ENCODE measurements at places on chromosomes 7 and 10.
A peak's percentile ranks its signal among the peaks of the same experiment; 100 is the strongest.

DNA sequence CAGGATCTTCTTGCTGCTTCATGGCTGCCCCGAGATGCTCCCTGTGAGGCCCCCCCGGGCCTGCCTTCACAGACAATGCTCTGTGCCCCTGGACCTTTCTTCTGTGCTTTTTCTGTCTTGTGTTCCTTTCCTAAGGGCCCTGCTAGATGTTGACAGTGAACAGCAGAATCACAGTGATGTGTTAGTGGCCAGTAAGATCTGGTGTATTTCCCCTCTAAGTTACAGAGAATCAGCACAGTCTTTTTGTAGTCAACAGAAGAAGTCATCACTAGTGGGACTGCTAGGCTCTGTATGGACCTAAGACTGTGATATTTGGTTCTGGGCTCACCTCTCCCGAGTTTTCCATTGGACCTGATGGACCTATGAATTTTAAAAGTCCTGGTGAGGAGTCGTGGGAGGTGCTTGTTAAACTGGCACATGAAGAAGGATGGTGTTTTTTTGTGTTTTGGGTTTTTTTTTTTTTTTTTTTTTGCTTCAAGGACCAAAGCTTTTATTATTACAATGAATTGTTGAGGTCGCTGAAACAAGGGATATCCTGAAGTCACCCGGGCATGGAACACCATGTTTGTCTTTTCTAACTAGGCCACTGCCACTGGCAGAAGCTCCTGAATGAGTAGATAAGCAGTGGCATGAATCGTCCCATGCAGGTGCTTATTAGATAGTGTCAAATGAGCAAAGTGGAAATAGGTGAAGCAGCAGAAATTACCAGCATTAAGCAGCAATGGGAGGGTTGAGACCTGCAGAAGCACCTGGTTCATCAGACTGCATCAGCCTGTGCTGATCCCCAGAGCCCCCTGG, 194.8 kb downstream of the CELF2 start:
- DNase-seq: no peak

DNA sequence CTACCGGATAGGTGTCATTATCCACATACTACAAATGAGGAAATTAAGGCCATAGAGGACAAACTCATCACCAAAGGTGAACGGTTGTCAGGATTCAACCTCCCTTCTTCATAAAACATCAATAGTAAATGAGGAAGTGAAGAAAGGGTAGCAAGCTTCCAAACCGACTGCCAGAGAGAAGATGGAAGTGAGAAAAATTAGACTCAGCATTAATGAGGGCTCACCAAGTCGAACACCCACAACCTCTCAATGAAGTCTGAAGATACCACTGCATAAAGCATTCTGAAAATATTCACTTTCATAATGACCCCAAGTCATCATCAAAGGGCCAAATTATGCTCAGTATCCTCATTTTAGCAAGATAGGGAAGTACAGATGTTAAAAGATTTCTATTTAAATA, 29.6 kb downstream of the ABCB4 start:
- DNase-seq: no peak

GRCh38 chr7:87345962-87346371, 503 bp downstream of the CROT start:
- DNase-seq: no peak

DNA sequence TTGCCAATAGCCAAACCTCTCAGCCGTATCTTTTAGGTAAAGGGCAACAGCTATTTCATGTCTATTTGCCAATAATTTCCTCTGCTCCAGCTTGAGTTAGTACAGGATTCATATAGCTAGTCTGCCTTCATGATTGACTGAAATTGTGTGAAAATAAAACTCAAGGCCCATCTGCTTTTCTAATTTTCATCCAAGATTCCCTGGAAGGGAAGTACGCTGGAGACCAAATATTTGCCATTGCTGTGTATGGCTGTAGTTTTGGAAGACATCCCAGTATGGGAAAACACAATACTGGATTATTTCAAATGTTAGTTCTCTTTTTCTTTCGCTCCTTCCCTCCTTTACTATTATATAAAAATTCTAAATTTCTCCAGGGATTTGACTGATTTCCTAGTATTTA, 652.4 kb downstream of the CNTNAP2 start:
- DNase-seq: no peak

DNA sequence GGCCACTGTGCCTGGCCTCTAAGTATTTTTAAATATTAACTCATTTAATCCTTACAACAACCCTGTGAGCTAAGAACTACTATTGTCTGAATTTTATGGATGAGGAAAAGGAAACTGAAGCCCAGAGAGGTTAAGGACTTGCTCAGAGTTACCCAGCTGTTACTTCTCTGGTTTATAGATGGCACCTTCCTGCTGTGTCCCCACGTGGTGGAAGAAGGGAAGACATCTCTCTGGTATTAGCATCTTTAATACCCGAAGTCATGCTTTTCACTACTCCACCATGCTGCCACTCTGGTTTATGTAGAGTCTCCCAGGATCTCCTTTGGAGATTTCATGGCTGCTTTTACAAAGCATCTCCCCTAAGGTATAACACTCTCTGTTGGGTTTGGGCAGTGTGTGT, 105.5 kb upstream of the MKLN1 start:
- no peak for DNase-seq

- DNase-seq: no peak
Observed at GRCh38 chr10:107529350-107529749, 364.8 kb upstream of the SORCS1 start.

- no peak for DNase-seq
Observed at GRCh38 chr7:76260171-76260703, 42.2 kb upstream of the HSPB1 start.

DNA sequence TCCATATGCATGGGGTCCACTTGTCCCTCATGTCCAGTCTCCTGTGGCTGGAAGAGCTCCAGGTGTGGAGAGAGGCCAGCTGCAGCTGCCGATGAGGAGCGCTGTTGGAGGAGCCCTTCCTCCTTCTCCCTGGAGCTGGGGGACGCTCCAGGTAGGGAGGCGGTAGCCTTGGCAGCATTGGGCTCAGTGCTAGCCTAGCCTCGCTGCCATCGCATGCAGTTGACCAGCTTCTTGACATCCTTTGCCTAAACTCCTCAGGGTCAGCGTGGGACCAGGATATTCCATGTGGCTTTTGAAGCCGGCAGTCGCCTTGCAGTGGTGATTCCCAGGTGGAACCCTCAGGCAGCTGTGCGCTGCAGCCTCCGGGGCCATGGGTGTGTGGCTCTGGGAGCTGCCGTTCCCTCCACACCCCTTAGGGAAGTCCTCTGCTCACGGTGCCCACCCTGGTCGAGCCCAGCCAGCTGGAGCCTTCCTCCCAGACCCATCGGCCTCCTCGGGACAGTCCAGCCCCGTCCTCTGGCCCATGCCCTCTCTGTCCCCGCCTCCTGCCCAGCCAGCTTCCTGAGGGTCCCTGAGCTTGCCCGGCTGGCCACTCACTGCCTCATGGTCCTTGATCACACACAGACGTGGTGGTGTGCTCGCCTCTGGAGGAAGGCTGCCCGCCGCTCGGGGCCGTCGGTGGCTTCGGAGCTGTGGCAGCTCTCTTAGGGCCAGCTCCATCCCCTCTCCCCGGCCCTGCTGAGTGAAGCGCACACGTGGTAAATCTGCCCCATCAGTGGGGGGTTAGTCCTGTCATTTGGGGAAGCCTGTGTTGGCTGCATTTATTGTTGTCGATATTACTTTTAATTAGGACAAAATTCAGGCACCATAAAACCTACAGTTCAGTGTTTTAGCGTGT, 21.2 kb downstream of the INPP5A start:
- DNase-seq: no peak

GRCh38 chr7:77316219-77316978, 99.8 kb downstream of the GSAP start:
- no peak for DNase-seq

DNA sequence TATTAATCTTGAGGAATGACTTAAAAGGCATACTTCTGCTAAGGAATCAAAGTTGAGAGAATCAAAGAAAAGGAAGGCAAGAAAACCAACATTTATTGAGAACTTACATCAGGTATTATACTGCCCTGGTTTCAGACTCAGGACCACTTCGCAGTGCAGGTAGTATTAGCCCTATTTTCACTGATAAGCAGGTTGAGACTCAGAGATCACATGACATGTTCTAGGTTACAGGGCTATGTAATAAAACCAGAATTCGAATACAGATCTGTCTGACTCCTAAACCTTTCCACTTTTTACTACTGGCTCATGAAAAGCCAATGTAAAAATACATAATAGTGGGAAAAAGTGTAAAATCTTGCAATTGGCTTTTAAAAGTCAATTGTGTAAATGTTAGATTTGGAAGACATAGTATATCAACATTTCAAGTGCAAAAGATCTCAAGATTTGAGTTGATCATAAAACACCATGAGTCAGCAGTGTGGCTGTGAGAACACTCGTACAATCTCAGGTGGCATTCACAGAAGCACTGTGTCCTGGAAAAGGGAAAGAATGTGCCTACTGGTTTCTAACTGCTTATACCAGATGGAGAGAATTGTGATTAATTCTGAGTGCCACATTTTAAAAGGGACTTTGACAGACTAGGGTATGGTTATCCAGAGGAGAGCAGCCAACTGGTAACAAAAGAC, 195.8 kb upstream of the MKLN1 start:
- DNase-seq: no peak

- no peak for DNase-seq
Observed at GRCh38 chr7:110066843-110067242, 1024.1 kb upstream of the LRRN3 start.

DNA sequence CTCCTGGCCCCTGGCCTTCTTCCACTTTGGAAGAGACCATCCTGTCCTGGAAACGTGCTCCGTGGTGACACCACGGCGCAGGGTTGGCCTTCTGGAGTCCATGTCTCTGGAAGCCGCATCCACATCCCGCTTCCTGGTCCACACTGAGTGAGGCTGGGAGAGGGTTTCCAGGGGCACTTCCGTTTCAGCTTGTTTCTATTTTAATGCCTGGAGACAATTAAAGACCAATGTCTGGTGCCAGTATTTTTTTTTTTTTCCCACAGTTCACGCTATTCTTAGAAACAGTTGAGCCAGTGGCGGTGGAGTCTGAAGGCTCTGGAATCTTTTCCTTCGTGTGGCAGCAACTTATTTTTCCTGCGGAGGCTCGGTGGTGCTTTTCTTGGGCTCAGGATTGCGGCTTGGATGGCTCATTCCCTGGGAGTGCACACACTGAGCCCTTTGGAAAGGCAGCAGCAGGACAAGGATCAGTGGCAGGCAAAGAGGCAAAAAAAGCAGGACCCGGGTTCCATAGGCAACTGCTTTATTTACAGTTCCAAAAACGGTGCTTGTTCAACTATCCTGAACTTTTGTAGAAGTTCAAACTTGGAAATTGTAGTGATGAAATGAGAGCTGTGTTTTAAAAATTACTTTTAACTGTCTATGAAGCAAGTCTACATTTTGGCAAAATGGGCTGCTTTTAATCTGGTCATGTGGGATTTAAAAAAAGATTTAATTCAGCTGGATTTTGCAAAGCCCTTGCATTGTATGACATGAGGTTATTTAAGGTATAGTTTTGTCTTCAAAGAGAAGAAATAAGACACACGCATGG, 202.8 kb downstream of the BAMBI start:
- DNase-seq: peak; percentile 33

Data from heart right ventricle (tissue), 16 donors.